ENCODE measurements at places on chromosomes 1 and 21. TPM values are rescaled to one million over a fixed set of nuclear protein-coding genes. Genes with fewer than 3 reads are reported as not detected.

The SPATA45 gene
- not detected for total RNA-seq

The FTCD gene
- not detected for total RNA-seq

The VSIG8 gene
- not detected for total RNA-seq

The S100A2 gene
- total RNA-seq, result not detected

The RER1 gene
- 70.1 TPM for total RNA-seq

The OR2M3 gene
- not detected for total RNA-seq

The MMEL1 gene
- 1.9 TPM for total RNA-seq

The RO60 gene
- total RNA-seq, result 65.3 TPM

The DNAJC28 gene
- total RNA-seq, result 0.75 TPM

- H3K27ac ChIP-seq, result no peak overlapping the region
- H3K4me1 ChIP-seq, result no peaks in the 10 kb centered on the region
- H3K4me3 ChIP-seq, result no peak overlapping the region
- no peak for DNase-seq
These were observed 575.8 kb downstream of the NUF2 start for GRCh38 chr1:163897412-163898155.

GRCh38 chr21:41750532-41751151, 16.2 kb downstream of the RIPK4 start:
- H3K27me3 ChIP-seq, result no peaks in the 10 kb centered on the region
- H3K4me1 ChIP-seq, result no peaks in the 10 kb centered on the region
- peak; percentile 58 for DNase-seq
- H3K27ac ChIP-seq, result no peak overlapping the region
- no peaks in the 10 kb centered on the region for H3K36me3 ChIP-seq

DNA sequence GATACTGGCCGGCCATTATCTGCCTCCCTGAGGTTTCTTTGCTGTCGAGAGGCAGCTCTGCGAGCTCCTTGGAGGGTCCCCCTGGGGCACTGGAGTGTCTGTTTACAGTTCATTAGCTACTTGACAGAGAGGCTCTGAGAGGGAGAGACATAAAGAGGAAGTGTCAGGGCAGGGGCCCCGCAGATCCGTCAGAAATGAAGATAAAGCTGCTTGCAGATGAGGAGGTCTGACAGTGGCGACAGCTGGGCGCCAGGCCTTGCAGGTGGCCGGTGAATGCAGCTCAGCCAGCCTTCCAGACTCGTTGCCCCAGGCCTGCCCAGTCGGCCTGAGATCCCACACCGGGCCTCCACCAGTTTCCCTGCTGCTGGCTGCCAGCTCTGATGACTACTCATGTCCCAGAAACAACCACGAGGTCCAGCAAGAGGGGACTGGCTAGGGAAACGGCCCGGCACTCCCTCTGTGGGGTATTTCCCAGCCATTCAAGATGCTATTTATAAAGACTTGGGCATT, 84.7 kb downstream of the DISP3 start:
- H3K27ac ChIP-seq, result no peak overlapping the region
- peaks cover 37% of the 10 kb centered on the region for H3K27me3 ChIP-seq
- H3K36me3 ChIP-seq, result no peaks in the 10 kb centered on the region
- peaks cover 11% of the 10 kb centered on the region for H3K4me1 ChIP-seq

DNA sequence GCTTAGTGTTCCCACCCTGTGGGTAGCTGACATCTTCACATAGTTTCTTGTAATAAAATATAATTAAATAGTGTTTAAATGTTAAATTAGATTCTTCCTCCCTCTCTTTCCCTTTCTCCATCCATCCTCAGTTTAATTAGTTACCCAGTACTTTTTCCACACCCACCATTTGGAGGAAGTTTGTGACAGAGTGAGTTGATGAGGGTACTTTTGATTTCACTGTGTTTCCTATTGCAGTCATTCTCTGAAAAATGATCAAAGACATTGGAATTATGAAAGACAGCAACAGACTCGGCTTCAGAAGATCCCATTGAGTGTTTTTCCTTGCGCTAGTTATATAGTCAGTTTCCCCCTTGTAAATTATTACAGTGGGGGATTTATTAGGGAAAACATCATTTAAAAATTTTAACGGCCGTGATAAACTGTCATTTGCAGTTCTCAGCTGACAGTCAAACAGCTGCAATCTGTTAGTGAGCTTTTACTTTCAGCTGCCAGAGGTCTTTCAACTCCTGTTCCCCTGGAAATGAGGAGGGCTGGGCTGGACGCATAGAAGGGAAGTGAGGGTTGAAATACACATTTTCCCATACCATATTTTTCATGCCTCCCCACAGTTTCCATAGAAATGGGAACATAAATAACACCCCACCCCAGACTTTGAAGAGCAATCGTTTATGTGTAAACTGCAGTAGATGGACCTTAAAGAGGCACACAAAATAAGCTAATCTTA, 61.3 kb upstream of the CACYBP start:
- DNase-seq, result no peak
- H3K4me3 ChIP-seq, result no peak overlapping the region
- no peak overlapping the region for H3K27ac ChIP-seq
- no peaks in the 10 kb centered on the region for H3K27me3 ChIP-seq
- peaks cover 43% of the 10 kb centered on the region for H3K4me1 ChIP-seq
- H3K36me3 ChIP-seq, result no peaks in the 10 kb centered on the region

DNA sequence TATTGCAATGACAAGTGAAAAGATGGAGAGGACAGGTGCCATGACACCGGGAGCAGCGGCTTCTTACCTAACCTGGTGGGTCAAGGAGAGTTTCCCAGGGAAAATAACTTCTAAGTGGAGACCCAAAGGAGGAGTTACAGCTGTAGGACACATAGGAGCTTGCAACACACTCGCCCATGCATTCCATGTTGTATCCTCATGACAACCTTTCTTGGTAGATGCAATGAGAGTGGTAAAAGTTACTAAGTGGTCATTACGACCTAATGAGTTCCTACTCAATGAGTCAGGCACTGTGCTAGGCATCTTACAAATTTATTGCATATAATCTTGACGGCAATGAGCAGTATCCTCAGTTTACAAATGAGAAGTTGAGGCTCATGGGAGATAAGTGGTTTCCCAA, 119.5 kb upstream of the HOOK1 start:
- no peaks in the 10 kb centered on the region for H3K36me3 ChIP-seq
- DNase-seq, result no peak
- H3K4me3 ChIP-seq, result no peak overlapping the region
- H3K4me1 ChIP-seq, result peaks cover 37% of the 10 kb centered on the region
- H3K27ac ChIP-seq, result no peak overlapping the region

- no peaks in the 10 kb centered on the region for H3K27me3 ChIP-seq
- no peak overlapping the region for H3K27ac ChIP-seq
- no peaks in the 10 kb centered on the region for H3K36me3 ChIP-seq
- H3K4me3 ChIP-seq, result no peak overlapping the region
- no peaks in the 10 kb centered on the region for H3K4me1 ChIP-seq
- DNase-seq, result no peak
These were observed 483.4 kb downstream of the PLPP3 start for GRCh38 chr1:56095696-56096665.

- H3K4me3 ChIP-seq, result no peak overlapping the region
- peaks cover 3% of the 10 kb centered on the region for H3K27me3 ChIP-seq
- H3K27ac ChIP-seq, result no peak overlapping the region
- DNase-seq, result no peak
- H3K4me1 ChIP-seq, result no peaks in the 10 kb centered on the region
- no peaks in the 10 kb centered on the region for H3K36me3 ChIP-seq
These were observed 73.7 kb downstream of the PDE4B start for GRCh38 chr1:65866439-65866838.

- no peak overlapping the region for H3K4me3 ChIP-seq
- H3K36me3 ChIP-seq, result no peaks in the 10 kb centered on the region
- no peak overlapping the region for H3K27ac ChIP-seq
- DNase-seq, result no peak
- no peaks in the 10 kb centered on the region for H3K4me1 ChIP-seq
- H3K27me3 ChIP-seq, result no peaks in the 10 kb centered on the region
These were observed 86.2 kb downstream of the ATG4C start for GRCh38 chr1:62870148-62870547.

DNA sequence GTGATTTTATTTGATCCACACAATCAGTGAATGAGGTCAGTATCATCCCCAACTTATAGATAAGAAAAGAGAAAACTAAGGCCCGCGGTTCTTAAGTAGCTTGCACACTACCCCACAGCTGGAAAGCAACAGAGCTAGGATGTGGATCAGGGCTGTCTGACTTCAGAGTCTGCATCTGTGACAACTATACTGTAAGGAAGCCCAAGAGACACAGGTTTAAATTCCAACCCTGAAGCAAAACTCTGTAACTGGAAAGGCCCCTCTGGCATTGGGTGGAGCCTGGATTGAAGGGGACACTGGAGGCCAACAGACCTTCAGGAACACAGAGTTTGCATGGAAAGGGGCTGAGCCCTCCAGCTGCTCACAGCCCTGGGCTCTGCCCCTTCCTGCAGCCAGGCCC, 40.2 kb downstream of the LGR6 start:
- H3K4me3 ChIP-seq, result no peak overlapping the region
- DNase-seq, result peak; percentile 18
- H3K27me3 ChIP-seq, result no peaks in the 10 kb centered on the region
- H3K4me1 ChIP-seq, result no peaks in the 10 kb centered on the region

DNA sequence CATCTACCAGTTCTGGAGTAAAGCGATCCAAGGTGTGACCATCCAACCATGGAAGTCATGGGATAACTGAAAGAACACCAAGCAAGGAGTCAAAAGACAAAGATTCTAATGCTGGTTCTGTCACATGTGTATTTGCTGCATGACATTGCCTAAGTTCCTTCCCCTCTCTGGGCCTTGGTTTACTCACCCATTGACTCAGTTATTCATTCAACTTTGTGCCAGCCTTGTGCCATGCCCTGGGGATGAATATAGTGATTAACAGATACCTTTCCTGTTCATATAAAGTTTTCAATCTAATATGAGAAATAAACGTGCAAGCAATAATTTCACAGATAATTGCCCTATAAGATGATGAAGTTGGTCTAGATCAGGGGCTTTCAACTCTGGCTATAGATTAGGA, 33.0 kb upstream of the CAMK1G start:
- peaks cover 2% of the 10 kb centered on the region for H3K27me3 ChIP-seq
- no peak for DNase-seq
- H3K27ac ChIP-seq, result no peak overlapping the region
- no peak overlapping the region for H3K4me3 ChIP-seq
- H3K4me1 ChIP-seq, result no peaks in the 10 kb centered on the region
- no peaks in the 10 kb centered on the region for H3K36me3 ChIP-seq

- no peak overlapping the region for H3K27ac ChIP-seq
- H3K27me3 ChIP-seq, result no peaks in the 10 kb centered on the region
- H3K4me1 ChIP-seq, result no peaks in the 10 kb centered on the region
- DNase-seq, result no peak
These were observed 146.1 kb upstream of the VANGL1 start for GRCh38 chr1:115495625-115496024.

GRCh38 chr1:214228976-214229375, 52.0 kb upstream of the SMYD2 start:
- H3K4me1 ChIP-seq, result no peaks in the 10 kb centered on the region
- DNase-seq, result no peak
- H3K27ac ChIP-seq, result no peak overlapping the region
- H3K27me3 ChIP-seq, result no peaks in the 10 kb centered on the region

- no peak overlapping the region for H3K27ac ChIP-seq
- H3K4me1 ChIP-seq, result peaks cover 20% of the 10 kb centered on the region
- no peak for DNase-seq
- no peak overlapping the region for H3K4me3 ChIP-seq
- peaks cover 17% of the 10 kb centered on the region for H3K27me3 ChIP-seq
- H3K36me3 ChIP-seq, result no peaks in the 10 kb centered on the region
These were observed 2.5 kb upstream of the PTGER3 start for GRCh38 chr1:71049951-71050598.

DNA sequence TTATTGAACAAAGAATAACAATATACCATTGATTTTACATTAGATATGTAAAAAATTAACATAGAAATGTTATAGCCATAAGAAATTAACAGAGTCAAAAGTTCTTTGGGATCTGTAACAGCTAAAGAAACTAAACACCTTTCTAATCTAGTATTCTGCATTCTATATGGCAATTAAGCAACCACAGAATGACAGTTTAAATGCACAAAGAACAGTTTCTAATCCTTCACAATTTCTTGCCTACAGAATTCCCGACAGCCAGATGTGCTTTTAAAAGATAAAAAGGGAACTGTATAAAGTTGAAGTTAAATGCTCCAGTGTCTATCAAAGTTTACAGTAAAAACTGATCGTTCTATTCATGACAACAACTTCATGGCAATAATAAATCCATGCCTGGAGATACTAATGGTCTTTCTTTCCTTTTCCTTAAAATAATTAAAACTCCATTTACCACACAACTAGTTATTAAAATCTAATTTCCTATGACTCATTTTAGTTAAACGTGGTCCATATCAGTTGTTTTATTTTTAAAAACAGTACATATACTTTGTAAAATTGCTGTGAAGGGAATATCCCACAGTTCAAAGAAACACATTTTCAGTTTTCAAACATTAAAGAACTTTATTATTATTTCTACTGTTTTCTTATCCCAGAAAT, 110.2 kb downstream of the EIF4G3 start:
- no peaks in the 10 kb centered on the region for H3K4me1 ChIP-seq
- H3K27ac ChIP-seq, result no peak overlapping the region
- DNase-seq, result no peak
- no peaks in the 10 kb centered on the region for H3K36me3 ChIP-seq
- no peaks in the 10 kb centered on the region for H3K27me3 ChIP-seq
- H3K4me3 ChIP-seq, result no peak overlapping the region

DNA sequence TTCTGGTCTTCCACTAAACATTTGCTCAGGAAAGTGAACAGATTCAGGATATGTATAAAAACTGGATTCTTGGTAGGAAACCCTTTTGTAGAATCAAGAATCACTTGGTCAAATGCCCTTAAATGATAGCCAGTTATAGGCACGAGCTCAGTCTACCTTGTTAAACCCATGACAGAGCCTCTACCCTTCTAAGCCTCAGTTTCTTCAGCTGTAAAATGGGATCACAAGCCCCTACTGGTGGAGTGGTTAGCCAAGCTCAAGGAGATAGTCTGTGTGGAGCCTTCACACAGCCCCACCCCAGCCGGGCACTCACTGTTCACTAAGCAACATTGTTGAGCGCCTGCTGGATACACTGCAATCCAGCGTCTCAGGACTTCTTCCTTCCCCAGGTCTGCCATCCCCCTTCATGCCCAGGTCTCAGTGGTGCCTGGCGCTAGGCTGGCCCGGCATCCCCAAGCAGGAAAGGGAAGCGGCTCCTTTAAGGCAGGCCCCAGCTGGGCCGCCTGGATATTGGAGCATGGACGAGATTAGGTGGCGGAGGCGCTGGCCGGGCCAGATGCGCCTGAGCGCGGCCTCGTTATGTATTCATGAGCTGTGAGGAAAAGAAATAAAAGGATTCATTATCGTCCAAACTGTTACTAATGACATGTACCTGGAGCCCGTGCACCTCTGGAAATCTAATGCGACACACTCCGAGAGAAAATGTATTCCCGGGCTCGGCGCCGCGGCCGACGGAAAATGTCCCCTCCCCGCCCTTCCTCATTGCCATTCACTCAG, 75.6 kb downstream of the TAS1R2 start:
- H3K27ac ChIP-seq, result no peak overlapping the region
- H3K36me3 ChIP-seq, result no peaks in the 10 kb centered on the region
- H3K4me1 ChIP-seq, result no peaks in the 10 kb centered on the region
- no peak for DNase-seq
- H3K4me3 ChIP-seq, result no peak overlapping the region

- H3K4me3 ChIP-seq, result no peak overlapping the region
- no peak overlapping the region for H3K27ac ChIP-seq
- no peak for DNase-seq
- H3K27me3 ChIP-seq, result no peaks in the 10 kb centered on the region
These were observed 21.5 kb upstream of the NHLH2 start for GRCh38 chr1:115862403-115862802.

- peaks cover 60% of the 10 kb centered on the region for H3K36me3 ChIP-seq
- no peaks in the 10 kb centered on the region for H3K27me3 ChIP-seq
- H3K27ac ChIP-seq, result peak within 1 kb of the TSS; percentile 81
- H3K4me3 ChIP-seq, result peak within 1 kb of the TSS; percentile 90
These were observed at the start of gene C1orf52 for GRCh38 chr1:85259118-85259911. TSS of gene C1orf52 (minus strand) at chr1:85259662. CDS start at chr1:85259633, 29 bp downstream.

Measured in spleen (tissue), 13 donors.